ENCODE measurements at places on chromosomes 11 and 22.
A peak's percentile ranks its signal among the peaks of the same experiment; 100 is the strongest.

- DNase-seq, result no peak
These were observed 17.1 kb downstream of the BRSK2 start for GRCh38 chr11:1406571-1407485.

DNA sequence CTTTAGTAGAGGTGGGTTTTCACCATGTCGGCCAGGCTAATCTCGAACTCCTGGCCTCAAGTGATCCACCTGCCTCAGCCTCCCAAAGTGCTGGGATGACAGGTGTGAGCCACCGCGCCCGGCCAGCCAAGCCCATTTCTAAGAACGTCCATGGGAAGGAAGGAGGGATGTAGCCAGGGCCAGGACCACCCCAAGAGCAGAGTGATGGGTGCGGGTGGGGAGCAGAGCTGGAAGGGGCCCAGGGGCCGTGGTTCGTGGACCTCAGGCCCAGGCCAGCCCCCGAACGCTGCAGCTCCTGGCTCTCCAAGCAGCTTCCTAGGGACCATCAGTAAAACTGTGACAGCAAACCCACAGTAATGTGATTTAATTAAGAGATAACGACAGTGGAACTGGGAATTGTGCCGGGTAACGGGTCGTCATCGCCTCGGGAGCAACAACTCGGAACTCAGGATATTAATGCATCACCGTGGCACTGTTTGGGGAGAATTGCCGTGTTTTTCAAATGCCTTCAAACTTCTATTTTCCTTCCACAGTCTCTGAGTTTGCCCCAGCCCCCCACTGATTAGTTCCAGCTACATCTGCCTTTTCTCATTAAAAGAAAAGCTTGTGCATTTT is 74.3 kb downstream of the BRD1 start:
- no peak for DNase-seq

GRCh38 chr11:83156996-83157593 is at the start of gene PCF11:
TSS of gene PCF11 (plus strand) at chr11:83157131. CDS start at chr11:83157440, 309 bp downstream.
- no peak for DNase-seq

GRCh38 chr11:117144477-117145392 is 648 bp downstream of the PAFAH1B2 start:
- peak; percentile 87 for DNase-seq

DNA sequence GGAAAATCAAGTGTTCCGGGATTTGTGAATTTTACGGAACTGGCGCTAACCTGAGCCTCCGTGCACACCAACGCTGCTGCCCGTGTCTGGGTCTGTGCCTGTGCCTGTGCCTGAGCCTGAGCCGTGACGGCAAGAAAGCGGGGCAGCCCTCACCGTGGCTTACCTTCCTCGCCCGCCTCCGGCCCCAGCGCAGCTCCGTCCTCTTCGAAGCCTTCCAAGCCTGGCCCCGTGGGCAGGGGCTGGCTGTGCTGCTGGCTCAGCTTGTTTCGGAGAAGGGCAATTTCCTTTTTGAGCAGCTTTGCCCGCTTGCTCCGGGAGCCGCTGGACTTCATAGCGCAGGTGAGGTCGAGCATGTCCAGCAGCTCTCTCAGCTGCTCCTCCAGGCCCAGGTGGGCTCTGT is 33.8 kb downstream of the BRD1 start:
- no peak for DNase-seq

GRCh38 chr11:27701355-27702105 is 1.3 kb upstream of the BDNF start:
- DNase-seq, result peak; percentile 79

GRCh38 chr11:130118636-130119387 is 40.8 kb upstream of the ST14 start:
- no peak for DNase-seq

GRCh38 chr11:73196576-73196975 is 21.5 kb upstream of the P2RY2 start:
- no peak for DNase-seq

- no peak for DNase-seq
These were observed 77.7 kb upstream of the SORL1 start for GRCh38 chr11:121374286-121374985.

GRCh38 chr11:80383655-80384054 is 942.8 kb upstream of the TENM4 start:
- no peak for DNase-seq

DNA sequence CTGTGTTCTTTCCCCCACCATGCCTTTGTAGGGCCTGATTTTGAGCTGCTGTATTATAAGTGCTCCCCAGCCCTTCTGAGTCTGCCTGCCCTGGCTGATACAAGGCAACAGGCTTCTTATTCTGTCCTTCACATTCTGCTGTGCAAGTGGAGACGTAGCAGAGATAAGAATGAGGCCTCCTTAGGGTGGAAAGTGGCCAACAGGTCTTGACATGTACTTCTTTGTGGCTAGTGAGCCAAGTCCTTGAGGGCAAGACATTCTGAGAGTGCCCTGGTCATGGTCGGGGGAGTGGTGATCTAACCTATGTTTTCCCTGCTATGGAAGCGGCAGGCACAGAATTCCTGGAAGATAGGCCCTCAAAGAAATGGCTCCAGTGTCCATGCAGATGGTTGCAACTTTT is 235.7 kb upstream of the CADM1 start:
- DNase-seq, result no peak

DNA sequence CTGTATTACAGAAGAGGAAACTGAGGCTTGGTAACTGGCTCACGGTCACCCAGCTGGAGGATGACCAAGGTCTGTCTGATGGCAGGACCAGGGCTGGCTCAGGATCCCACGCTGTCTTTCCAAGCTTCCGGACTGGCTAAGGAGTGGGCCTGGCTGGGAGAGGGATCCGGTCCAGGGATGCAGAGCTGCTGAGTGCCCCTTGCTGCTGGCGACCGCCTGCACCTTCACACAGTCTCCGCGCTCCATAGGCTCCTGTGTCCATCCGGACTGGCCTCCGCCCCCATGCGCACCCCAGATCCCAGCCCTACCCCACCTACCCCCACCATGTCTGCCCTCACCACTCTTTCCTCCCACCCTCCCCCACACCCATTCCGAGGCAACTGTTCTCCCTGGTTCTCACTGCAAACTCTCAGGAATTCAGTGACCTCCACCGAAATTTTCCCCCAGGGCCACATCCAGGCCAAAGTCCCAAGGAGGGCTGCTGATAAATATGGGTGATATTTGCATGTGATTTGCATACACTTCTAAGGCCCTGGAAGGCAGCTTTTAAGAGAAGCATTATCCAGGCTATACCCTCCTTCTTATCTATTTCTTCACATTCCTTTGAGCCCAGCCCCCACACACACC is 48.5 kb upstream of the SLC35C1 start:
- DNase-seq, result no peak

DNA sequence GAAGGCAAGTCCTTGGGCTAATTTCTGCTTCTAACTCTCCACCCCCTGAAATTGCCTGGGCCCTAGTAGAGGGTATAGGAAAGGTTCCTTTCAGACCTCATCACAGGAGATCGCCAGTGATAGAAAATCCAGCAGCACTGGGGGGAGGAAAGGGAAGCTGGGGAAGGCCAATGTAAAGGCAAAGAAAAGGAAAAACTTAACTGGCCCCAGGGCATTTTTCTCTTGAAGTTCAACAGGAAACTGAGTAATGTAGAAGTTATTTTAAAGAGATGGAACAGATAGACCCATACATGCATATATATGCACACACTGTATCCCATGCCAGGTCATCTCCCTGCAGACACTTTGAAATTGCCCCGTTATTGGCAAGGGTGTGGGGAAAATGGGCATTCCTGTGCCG is 134.0 kb downstream of the TRIM44 start:
- no peak for DNase-seq

DNA sequence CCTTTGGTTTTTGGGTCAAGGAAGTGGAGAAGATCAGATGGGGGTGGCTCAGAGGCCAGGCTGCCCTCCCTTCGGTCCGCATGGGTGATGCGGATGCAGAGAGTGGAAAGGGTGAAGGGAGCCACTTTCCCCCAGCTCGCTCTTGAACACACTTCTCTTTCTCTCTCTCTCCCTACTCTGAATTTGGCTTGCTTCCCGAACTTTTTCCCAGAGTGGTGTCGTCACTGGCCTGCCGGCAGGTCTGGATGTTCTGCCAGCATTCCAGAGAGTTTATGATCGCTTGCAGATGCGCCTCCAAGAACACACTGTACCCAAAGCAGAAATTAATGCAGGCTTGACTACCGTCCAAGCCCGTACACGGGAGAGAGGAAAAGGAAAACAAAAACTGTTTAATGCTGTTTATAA is 103.2 kb downstream of the ZBTB16 start:
- DNase-seq, result peak; percentile 99

DNA sequence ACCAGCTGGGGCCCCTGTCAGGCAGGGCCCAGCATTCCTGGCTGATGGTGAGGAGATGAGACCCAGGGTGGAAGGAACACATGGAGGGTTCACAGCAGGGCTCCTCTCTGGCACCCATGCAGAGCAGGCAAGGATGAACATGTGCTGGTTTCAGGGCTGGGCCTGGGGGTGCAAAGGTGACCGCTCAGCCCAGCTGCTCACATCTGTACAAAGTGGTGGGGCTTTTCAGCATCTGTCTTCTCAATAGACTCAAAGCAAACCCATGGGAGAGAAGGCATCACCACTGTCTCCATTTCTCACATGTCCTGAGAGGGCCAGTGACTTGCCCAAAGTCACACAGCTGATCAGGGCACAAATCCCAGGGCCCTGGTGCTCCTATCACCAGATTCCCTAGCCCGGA is 27.3 kb upstream of the TCF20 start:
- DNase-seq, result no peak

DNA sequence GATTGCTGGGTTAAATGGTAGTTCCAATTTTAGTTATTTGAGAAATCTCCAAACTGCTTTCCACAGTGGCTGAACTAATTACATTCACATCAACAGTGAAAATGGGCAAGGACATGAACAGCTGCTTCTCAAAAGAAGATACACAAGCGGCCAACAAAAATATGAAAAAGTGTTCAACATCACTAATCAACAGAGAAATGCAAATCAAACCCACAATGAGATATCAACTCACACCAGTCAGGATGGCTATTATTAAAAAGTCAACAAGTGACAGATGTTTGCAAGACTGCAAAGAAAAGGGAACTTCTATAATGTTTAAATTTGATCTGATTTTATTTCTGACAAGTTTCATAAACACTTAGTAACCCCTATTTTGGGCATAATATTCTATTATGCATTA is 537.5 kb downstream of the DLG2 start:
- DNase-seq, result no peak

DNA sequence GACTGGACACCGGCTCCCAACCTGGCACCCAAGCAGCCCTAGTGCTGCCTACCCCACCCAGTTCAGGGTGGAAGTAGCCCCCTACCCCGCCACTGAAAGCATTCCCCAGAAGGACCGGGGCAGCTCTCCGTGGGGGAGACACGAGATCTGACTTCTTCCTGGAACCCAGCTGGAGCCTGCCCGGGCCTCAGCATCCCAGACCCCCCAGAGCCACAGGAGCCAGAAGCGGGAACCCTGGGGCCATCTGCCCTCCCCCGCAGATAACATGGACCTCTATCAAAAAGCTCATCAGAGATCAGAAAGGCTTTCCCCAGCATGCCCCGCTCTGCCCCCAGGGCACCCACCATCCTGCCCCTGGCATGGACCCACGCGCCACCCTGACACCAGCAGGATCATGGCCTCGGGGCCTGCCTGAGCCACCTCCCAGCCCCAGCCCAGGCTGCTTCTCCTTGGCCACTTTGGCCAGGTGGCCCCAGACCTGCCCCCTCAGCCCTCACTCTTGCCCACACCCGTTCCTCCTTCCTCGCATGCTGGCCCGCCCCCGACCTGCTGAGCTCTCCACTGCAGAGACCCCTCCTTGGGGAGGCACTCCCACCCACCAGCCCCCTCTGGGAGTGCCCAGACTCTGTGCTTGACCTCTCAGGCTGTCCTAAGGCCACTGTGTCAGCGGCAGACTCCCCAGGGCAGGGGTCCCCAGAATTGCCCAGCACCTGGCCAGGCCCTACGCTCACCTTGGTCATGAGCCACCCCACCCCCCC is 17.1 kb downstream of the WNT7B start:
- no peak for DNase-seq

- DNase-seq, result peak; percentile 96
These were observed 13.8 kb downstream of the UQCR10 start for GRCh38 chr22:29780748-29781676.

DNA sequence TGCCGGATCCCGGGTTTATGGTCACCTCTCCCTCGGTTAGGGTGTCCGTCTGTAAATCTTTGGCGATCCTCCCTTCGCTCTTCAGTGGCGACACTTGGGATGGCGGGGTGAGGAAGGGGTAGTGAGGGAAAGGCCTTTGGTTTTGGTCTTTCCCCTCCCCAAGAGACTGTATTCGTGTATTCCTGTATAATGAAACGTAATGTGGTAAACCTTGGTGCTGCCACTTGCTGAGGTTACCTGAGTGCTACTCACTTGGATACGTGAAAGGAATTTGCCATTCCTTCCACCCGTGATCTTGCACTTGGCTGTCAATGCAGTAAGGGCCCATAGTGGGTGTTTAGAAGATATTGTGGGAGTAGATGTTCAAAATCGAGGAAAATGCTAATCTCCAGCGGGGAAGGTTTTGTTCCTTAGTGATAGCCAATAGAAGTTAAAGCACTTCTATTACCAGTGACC is 578 bp upstream of the NUP160 start:
- DNase-seq, result no peak

- no peak for DNase-seq
These were observed 6.1 kb upstream of the WNT11 start for GRCh38 chr11:76212086-76213035.

- DNase-seq, result no peak
These were observed 200.3 kb downstream of the MSANTD4 start for GRCh38 chr11:105821781-105822180.

GRCh38 chr11:124846070-124846673 is 19.1 kb upstream of the ROBO3 start:
- DNase-seq, result no peak

- DNase-seq, result no peak
These were observed 11.6 kb upstream of the TMEM45B start for GRCh38 chr11:129804012-129804411.

GRCh38 chr11:58127350-58127749 is 2.0 kb upstream of the OR9I1 start:
- DNase-seq, result no peak

DNA sequence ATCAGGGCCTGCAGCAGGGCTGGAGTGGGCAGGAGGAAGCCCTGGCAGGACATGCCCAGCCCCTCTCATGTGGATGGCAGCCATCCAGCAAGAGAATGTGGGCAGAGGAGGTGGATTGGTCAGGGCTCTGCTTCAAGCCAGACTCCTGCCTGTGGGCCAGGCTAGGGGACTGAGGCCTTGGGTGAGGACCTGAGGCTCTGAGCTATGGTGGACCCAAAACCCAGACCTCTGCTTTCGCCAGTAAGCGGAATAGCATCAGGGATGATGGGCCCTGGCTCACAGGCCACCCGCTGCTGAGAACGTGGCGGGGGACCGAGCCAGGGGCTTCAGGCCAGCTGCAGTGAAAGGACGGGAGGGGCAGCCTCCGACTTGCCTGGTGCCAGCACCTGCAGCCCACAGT is 57.4 kb downstream of the LINC01488 start:
- DNase-seq, result peak; percentile 32

DNA sequence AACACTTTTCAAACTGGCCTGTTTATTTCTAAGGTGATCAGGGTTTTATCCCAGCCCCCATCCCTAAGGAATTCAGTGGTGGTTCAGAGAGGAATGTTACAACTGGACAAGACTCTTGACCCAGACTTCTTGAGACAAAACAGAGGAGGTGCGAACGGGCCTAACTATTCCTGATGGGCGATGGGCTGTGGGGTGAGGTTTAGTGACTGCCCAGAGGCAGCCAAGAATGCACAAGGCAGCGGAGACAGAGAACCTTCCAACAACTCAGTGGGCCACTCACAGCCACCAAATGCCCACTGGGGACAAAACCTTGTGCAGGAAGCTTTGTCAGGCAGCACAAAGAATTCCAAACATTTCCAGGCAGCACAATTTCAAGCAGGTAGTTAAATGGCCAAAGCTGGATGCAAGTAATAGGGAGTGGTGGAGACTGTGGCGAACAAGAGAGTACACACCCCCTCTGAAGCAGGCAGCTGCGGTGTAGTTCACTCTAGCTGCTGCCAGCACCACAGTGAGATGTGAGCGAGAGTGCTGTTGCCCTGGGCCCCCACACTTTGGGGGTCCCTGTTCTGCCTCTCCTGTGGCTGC is 29.2 kb downstream of the SCUBE1 start:
- peak; percentile 20 for DNase-seq
